Activated CD8-positive, alpha-beta memory T cell treated with anti-CD3 and anti-CD28 coated beads for 1 hour (primary cell): ENCODE measurements at places on chromosomes 7 and 10.

GRCh38 chr7:18829858-18830285 is 287.6 kb downstream of the TWIST1 start:
- DNase-seq, result no peak

DNA sequence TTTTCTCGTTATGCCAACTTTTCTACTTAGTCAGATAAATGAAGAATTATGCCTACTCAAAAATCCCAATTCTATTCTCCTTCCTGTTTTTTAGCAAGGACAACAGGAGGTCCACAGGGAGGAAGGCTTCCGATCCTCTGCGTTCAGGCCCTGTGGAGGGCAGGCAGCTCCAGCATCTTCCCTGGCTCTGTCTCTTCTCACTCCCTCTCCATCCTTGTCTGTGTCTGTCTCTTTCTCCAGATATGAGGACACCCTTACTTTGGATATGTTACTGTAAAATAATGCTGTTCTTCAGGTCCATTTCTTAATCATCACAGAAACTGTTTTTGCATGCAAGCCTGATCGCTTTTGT is 166.6 kb downstream of the ELMO1 start:
- DNase-seq, result no peak

- DNase-seq, result no peak
Measured at GRCh38 chr10:50326757-50327701, 75.7 kb upstream of the ASAH2 start.

DNA sequence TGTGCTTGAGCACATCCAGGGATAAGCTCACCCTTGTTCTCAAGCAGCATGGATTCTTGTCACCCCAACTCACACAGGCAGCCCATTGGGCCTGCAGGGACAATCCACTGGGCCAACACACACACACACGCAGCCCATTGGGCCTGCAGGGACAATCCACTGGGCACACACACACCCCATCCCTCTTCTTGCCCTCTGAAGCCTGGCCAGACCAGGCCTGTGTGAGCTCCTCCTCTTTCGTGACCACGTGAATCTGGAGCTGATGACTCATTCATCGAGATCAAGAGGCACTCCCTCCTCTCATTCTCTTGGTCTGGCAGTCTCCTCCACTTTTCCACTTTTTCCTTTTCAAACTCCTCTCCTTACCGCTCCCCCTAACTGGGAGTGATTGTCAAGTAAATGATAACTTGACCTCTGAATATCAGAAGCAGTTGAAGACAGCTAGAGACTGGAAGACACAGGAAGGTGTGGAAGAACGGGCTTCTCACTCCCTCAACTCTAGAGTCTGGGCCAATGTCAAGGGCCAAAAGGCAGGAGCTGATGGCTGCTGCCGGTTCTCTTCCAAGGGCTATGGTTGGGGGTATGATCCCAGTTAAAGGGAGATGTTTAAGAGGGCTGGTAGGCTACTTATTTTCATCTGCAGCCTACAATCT is 89.7 kb downstream of the HIPK2 start:
- DNase-seq, result no peak

DNA sequence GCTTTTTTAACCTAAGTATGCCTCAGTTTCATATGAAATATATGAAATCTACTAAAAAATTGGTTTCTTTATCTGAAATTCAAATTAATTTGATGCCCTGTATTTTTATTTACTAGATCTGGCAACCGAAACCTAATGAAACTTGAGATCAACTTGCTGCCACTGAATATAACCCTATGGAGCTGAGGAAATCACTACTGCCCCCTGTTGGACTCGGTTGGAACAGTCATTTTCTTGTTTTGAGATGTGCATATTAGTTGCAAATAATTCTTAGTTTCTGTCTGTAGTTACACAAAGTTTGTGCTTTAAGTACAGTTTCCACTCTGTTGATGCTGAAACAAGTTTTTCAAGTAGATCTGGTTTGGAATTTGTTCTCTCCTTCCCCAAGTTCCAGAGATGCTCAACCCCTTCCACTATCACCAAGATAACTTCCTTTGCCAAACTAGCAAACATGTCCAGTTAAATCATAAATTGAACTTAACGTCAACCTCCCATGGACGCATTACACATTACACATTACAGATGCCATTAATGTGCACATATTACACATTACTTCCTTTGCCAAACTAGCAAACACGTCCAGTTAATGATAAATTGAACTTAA is 22.2 kb upstream of the EXOC4 start:
- no peak for DNase-seq

GRCh38 chr7:141874787-141875186 is 33.5 kb upstream of the PRSS37 start:
- no peak for DNase-seq

DNA sequence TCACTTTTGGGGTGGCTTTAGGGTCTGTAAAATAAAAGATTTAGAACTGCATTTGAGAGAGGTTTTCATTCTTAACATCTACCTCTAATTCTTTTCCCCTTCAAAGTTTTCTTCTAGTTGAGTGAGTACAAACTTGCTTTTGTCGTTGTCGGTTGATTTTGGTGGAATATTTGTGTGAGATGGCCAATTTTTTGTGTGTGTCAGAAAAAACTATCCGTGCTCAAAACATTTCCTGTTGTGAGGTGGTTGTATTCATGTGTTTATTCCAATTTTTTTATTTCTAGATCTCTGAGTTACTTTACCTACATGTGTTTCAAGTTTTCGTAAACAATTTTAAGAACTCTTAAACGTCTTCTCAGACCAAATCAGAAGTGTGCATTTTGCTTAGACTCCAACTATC is 1.6 kb downstream of the AHR start:
- no peak for DNase-seq

DNA sequence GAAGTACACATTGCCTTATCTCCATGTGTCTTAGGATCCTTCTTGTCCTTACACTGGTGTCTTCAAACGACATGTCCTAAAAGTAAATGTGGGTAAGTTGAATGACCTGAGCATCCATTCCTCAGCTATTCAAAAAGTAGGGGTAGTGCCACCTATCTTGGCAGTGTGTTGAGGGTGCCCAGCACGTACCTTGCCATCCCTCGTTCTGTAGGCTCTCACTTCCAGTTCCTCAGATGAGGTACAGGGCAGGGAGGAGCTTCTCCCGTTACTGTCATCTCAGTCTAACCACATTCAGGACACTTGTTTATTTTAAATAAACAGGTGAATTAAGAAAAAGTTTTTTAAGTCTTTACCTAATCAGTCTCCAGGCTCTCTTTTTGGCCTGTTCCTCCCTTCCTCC is 13.0 kb downstream of the BUD23 start:
- DNase-seq, result no peak

- DNase-seq, result no peak
Measured at GRCh38 chr7:77540402-77540822, 3.3 kb downstream of the PTPN12 start.

- no peak for DNase-seq
Measured at GRCh38 chr10:131888186-131888604, 12.6 kb upstream of the PPP2R2D start.
